ENCODE measurements at places on chromosomes 2 and 18.

DNA sequence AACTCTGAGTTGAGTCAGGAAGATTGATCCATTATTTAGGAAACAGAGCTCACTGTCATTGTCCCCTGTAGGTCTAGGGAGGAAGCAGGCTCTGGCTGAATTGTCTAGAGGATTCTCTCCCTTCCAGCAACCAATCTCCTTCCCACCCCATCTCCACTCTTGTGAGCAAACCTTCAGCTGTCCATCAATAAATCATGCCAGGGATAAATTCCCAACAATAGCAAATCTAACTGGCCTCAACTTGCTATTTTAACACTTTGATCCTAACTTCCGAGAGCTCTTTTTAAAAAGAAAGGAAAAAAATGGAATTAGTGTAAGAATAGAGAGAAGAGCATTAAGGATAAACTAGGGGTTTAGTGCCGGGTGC, 53.5 kb downstream of the ATP8B1 start:
- no peak for DNase-seq

GRCh38 chr2:112035786-112036185, 19.3 kb upstream of the TMEM87B start:
- DNase-seq, result no peak

- DNase-seq, result no peak
These were observed 65.5 kb upstream of the WDSUB1 start for GRCh38 chr2:159351977-159352376.

DNA sequence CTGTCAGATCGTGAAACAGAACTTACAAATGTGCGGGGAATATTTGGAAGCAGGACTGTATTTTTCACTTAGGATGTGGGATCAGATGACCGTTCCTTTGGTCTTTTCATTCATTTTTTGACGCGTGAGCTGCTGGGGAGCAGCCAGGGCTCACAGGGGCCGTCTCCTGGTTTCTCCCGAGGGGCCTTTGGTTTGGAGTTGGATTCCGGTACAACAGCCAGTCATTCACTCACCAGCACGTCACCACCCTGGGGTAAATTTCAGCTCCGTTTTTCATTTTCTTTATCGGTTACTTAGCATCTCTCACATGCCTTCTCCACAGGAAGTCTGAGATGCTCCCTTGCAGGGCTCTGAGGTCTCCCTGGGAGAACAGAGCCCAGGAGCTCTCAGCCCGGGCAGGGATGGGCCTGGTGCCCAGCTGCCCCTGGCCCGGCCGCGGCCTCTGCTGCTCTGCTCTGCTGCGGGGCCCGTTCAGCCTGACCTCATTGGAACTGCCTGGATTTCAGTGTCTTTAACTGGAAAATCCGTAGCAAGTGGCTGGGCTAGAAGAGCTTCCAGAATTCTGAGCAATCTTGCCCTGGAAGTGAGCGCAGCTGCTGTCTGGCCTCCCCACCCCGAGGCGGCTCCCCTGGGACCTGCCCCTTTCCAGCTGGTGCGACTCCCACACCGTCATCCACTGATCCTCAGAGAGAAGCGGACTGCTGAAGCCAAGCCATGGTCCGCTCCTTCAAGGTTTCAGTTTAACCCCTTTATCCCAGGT, 335.6 kb downstream of the EIPR1 start:
- DNase-seq, result no peak

DNA sequence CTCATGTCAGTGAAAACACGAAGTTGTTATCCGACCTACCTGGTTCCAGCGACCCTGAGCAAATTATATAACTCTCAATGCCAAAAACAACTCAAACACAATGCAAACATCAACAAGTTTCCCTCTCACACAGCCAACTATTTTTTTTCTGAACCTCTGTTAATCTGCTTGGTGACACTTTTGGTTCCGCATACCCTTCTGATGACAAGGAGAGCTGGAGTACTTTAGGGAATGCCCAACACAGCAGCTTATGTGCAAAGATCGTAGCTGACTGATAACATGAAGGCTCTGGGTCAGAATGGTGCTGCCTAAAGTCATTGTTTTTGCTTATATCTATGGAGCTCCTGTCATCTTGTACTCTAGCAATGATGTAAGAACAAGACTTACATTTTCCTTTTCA, 72.7 kb upstream of the CCDC68 start:
- DNase-seq, result no peak

DNA sequence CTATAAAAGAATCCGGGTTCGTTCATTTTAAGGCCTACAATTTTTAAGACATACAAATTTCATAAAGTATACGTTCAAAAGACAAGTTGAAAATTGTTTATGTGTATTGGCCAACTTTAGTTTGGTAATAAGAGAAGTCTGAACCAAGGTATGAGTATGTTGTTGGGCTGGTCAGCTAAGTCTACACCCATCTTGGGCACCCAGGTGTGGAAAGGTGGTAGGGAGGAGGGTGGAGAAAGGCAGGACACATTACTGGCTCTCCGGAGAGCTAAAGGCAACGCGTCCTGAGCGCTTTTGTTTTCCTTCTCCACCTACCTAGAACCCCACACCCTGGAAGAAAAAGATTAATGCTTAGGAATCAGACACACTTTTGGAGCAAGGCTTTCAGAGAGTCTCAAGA, 899 bp upstream of the PELI1 start:
- DNase-seq, result no peak

- DNase-seq, result no peak
These were observed 221.6 kb downstream of the NR4A2 start for GRCh38 chr2:156110890-156111289.

- no peak for DNase-seq
These were observed 189.4 kb upstream of the CWC22 start for GRCh38 chr2:180196419-180196977.

GRCh38 chr2:102910724-102911123, 148.9 kb downstream of the TMEM182 start:
- DNase-seq, result no peak

- no peak for DNase-seq
These were observed 8.7 kb upstream of the WIPF1 start for GRCh38 chr2:174606336-174606735.

DNA sequence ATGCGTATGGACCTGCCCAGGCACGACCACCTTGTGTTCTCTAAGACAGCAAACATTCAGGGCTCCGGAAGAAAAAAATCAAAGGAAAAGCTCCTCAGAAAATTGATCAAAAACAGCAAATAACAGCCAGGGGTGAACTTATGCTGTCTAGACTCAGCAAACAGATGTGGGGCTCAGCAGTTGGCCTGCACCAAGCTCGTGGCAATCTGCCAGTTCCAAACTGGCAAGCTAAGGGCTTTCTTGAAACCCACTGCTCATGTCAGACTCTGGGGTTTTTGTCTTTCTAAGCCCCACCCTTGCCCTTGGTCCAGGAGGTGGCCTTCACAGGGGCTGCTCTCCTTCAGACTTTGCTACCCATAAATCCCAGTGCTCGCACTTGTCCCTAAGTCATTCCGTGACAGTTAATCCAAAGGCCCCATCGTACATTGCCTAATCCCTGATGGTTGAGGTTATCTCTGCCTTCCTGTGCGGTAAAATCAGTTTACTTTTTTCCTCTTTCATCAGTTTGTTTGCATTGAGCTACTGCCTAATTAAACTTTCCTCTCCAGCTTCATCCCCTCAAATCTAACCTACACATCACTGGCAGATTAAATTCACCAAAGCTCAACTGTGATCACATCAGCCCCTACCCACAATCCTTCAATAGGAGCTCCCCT, 408.0 kb downstream of the LRATD1 start:
- no peak for DNase-seq

DNA sequence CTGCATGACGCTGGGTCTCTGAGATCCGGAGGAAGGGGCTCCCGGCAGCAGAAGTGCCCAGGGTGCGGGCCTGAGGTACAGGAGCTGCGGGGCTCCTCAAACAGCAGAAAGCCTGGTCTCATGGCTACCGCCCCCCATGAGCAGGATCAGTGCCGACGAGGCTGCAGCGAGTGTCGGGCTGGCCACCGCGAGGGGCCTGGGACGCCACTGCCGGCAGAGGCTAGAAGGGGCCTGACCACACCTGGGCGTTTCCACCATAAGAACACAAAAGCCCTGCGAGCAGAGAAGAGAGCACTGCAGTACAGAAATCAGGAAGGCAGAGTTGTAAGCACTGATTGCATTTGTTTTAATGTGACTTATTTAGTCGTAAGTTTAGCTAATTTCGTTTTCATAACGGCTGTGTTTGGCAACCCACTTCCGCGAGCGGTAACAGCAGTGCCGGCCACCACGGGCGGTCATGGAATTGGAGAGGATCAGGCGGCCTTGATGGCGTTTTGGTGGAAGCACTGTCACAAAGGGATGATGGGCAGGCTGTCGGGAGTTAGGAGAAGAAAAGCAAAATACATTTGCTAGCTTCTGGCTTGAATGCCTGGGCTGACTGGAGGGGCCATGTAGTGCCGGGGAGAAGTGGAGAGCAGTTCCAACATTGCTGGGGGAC, 117.4 kb downstream of the HDAC4 start:
- no peak for DNase-seq

DNA sequence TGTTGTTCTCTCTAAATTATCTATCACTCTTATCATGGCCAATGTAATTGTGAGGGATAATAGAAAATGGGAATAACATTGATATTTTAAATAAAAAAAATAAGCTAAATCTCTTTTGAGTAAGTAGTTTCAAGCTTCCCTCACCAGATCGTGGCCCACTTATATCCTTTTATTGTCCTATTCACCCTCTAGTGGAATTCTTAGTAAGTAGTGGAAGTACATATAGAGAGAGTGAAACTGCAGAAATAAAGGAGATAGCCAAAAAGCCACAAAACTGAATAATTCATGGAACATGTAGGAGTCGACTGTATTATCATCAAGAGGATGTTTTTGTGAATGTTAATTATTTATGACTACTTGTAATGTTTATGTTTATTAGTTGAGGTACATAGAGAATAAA, 66.1 kb upstream of the DTNA start:
- DNase-seq, result no peak

GRCh38 chr18:48693625-48694262, 154.9 kb downstream of the CTIF start:
- DNase-seq, result no peak

DNA sequence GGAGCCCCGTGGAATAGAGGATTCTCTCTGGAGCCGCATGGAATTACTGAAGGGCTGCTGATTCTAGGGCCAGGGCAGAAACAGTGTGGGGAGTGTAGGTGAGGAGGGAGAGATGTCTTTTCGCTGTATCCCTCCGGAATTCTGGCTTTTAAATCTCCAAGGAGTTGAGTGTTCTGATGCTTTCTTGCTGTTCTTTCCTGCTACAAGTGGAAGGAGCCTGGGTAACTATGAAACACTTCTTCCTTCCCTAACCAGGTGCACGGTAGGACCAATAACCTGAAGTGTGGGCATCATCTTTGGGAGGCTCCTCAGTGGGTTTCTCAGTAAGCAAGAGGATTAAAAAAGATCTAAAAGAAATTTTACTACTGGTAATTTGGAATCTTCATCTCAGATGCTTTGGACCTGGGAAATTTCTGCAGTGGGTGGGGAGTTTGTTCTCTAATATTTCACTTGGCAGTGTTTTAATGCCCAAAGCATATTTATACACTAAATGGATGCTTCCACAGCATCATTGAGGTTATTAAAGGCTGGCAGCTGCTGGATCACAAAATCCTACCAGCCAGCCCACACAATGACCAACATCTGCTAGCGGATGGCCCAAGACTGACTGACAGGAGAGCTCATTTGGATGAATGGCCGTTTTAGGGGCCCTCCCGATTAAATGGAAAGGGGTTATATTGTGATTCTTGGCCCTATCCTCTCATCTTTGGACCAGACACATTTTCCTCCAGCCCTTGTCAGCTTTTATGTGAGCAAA, 2.1 kb downstream of the EML6 start:
- no peak for DNase-seq

DNA sequence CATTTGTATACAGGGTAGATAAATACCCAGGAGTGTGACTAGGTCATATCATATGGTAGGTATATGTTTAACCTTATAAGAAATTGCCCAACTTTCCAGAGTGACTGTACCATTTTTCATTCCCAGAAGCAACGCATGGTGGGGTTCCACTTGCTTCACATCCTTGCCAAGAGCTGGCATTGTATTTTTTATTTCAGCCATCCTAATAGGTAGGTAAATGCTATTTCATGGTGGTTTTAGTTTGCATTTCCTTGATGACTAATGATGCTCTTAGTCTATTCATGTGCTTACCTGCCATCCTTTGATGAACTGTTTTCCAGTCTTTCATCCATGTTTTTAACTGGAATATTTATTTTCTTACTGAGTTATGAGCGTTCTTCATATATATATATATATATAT, 51.9 kb downstream of the MAP4K3 start:
- DNase-seq, result no peak

- DNase-seq, result no peak
These were observed 322.9 kb upstream of the KCNJ3 start for GRCh38 chr2:154375579-154375931.

- DNase-seq, result no peak
These were observed 108.8 kb downstream of the FMNL2 start for GRCh38 chr2:152443771-152444170.

DNA sequence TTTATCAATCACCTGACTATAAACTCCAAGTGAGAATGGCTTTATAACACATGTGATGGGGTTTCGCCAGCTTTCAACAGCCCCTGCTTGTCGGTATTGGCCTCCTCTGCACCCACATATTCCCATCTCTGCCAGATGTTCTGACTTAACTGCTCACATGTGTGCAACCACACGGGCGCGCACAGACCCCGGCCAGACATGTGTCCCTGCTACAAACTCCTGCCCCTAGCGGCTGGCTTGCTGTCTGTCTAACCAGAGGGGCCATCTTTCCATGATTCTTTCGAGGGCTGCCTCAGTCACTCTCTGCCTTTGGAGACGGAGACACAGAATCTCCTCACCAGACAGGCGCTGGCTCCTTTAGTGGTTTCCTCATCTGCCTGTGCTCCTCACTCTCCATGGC, 15.3 kb downstream of the STON1 start:
- DNase-seq, result no peak

DNA sequence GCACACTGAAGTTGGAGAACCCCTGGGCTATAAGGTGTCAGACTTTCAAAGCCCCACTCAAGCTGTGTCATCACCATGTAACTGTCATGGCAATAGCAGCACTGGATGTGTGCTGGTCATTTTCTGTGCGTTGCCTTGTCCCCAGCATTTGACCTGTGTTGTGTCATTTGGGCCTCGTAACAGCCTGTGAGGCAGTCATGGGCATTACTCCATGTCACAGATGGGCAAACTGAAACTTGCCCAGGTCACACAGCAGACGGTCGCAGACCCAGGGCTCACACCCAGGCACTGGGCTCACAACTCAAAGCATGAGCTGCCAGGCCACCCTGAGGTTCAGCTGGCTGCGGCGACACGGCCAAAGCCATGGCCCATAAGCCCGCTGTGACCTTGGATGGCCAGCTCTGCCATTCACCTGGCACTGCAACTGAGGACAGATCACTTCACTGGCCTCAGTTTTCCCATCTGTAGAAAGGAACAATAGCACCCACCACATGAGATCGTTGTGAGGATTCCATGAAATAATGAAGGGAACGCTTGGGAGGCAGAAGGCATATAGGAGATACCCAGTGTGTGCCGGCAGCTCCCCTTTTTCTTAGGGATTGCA, 36.7 kb downstream of the INHBB start:
- DNase-seq, result no peak

GRCh38 chr2:173972636-173973035, 7.5 kb upstream of the SP3 start:
- no peak for DNase-seq
